ENCODE measurements at places on chromosomes 7 and 10.

DNA sequence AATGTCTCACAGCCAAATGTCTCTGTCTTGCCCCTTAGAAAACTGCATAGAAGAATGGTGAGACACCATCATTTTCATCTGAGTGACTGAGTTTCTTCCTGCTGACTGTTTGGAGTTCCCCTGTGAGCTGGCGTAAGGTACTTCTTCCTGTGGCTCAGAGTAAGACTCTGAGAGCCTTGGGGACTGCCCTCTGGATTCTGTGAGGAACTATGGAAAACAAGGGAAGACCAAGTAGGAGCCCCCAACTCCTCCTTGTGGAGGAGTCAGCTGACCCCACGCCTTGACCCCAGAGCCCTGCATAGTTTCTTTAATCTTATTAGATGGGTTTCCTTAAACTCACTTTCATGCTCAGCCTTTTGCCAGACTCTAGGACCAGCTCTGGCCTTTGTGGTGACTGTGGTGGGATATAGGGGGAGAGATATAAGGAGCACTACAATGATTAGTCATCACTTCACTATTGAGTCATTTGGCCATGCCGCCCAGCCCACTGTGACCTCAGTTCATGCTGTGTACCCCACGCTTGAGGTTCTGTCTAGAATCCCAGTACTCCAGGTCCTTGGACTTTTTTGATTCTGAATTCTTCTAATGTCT lies 51.8 kb upstream of the FAM133B start:
- H3K4me1 ChIP-seq, result peaks cover 78% of the 10 kb centered on the region
- no peak overlapping the region for H3K4me3 ChIP-seq
- H3K36me3 ChIP-seq, result no peaks in the 10 kb centered on the region
- DNase-seq, result no peak

DNA sequence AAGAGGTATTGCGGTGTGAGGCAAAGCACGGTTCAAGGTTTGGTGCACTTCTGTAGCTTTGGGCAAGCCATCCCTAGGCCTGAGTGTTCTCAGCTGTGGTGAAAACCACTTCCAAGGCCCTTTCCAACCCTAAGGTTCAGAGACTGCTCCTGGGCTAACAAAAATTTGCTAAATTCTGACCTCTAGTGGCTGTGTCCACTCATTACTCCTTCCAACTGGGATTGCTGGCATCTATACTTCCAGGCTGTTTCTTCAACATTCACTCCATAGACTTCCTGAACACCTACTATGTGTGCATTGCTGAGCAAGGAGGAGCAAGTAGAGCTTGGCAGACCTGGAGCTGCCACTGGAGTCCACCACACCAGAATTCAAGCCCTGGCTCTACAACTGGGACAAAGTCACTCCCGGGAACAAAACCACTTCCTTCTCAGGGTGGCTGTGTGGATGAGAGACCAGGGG lies 29.3 kb upstream of the SH3PXD2A start:
- peaks cover 51% of the 10 kb centered on the region for H3K36me3 ChIP-seq
- peak overlapping the region; percentile 47 for H3K27ac ChIP-seq
- no peak for DNase-seq
- peaks cover 63% of the 10 kb centered on the region for H3K4me1 ChIP-seq

DNA sequence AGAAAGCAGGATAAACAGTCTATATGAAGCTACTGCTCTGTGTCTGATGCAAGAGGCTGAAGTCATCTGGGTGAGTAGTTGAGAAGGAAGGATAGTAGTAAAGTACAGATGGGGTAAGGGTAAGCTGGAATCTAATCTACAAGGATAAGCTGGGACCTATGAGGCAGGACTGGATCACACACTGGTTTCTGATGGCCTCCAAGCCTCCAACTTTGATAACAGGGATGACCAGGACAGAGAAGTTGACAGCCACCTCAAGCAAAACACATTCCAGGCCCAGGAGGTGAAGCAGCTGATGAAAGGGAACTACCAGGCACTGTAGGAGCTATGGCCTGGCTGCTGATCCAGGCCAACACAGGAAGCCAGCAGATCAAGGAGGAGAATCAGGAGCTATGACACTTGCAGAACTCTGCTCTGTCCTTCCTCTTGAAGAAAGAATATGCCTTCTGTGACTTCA lies 278.1 kb upstream of the TMEM229A start:
- no peaks in the 10 kb centered on the region for H3K36me3 ChIP-seq
- no peaks in the 10 kb centered on the region for H3K4me1 ChIP-seq
- no peak overlapping the region for H3K27ac ChIP-seq
- H3K27me3 ChIP-seq, result no peaks in the 10 kb centered on the region
- H3K4me3 ChIP-seq, result no peak overlapping the region

GRCh38 chr10:95741807-95742467 lies 14.0 kb upstream of the ENTPD1 start:
- peak overlapping the region; percentile 88 for H3K27ac ChIP-seq
- H3K4me3 ChIP-seq, result peak overlapping the region; percentile 1
- no peak for DNase-seq
- no peaks in the 10 kb centered on the region for H3K27me3 ChIP-seq
- H3K4me1 ChIP-seq, result peaks cover 29% of the 10 kb centered on the region

- no peak overlapping the region for H3K4me3 ChIP-seq
- peaks cover 26% of the 10 kb centered on the region for H3K4me1 ChIP-seq
- H3K27me3 ChIP-seq, result peaks cover 100% of the 10 kb centered on the region
- no peak for DNase-seq
- no peak overlapping the region for H3K27ac ChIP-seq
Measured at GRCh38 chr10:49614242-49615198, 683 bp downstream of the CHAT start.

- no peaks in the 10 kb centered on the region for H3K36me3 ChIP-seq
- no peak overlapping the region for H3K27ac ChIP-seq
- no peak overlapping the region for H3K4me3 ChIP-seq
- no peaks in the 10 kb centered on the region for H3K4me1 ChIP-seq
Measured at GRCh38 chr10:5564537-5565204, 39.9 kb downstream of the CALML3 start.

DNA sequence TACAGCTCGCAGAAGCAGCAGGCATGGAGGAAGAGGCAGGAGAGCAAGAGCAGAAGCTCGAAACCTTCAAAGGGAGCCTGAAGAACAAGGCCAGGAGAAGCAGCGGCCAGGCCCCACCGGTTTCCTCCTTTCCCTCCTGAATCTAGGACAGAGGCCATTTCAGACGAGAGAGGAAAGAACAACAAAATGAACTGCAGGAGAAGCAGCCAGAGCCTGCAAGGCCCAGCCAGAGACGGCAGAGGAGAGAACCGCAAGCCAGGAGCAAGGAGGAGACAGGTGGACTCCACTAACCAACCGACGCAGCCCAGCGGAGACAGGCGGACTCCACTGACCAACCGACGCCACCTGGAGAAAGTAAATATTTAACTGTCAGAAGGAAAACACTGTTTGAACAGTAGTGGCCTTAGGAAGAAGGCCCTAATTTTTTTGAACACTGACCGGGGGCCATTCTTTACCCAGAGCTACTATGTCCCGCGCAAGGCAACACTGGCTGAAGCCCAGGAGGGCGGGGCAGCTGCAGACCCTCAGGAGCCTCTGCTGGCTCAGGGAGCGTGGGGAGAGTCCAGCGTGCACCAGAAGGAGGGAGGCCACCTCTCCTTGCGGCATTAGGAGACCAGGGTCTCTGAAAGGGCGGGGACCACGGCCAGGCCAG lies 559.2 kb downstream of the PTPRN2 start:
- no peak overlapping the region for H3K4me3 ChIP-seq
- no peak overlapping the region for H3K27ac ChIP-seq
- no peaks in the 10 kb centered on the region for H3K36me3 ChIP-seq

- peaks cover 63% of the 10 kb centered on the region for H3K4me1 ChIP-seq
- no peak overlapping the region for H3K27ac ChIP-seq
- H3K36me3 ChIP-seq, result no peaks in the 10 kb centered on the region
- no peaks in the 10 kb centered on the region for H3K27me3 ChIP-seq
- DNase-seq, result no peak
Measured at GRCh38 chr7:80830010-80830409, 88.8 kb downstream of the SEMA3C start.

- peak within 1 kb of the TSS; percentile 98 for H3K27ac ChIP-seq
- DNase-seq, result peak; percentile 96
- H3K27me3 ChIP-seq, result no peaks in the 10 kb centered on the region
- peaks cover 57% of the 10 kb centered on the region for H3K4me1 ChIP-seq
- peak within 1 kb of the TSS; percentile 73 for H3K4me3 ChIP-seq
- peaks cover 25% of the 10 kb centered on the region for H3K36me3 ChIP-seq
Measured at GRCh38 chr7:45111298-45112223, at the start of gene TBRG4. Gene TBRG4 (minus strand): TSS chr7:45111697. CDS start chr7:45109237, 2,460 bp downstream.

GRCh38 chr10:56116684-56117083 lies 244.4 kb downstream of the ZWINT start:
- H3K4me1 ChIP-seq, result no peaks in the 10 kb centered on the region
- H3K27ac ChIP-seq, result no peak overlapping the region
- no peak overlapping the region for H3K4me3 ChIP-seq
- no peak for DNase-seq

GRCh38 chr10:80523773-80524172 lies 13.9 kb upstream of the SH2D4B start:
- no peak overlapping the region for H3K4me3 ChIP-seq
- no peaks in the 10 kb centered on the region for H3K27me3 ChIP-seq
- H3K36me3 ChIP-seq, result peaks cover 19% of the 10 kb centered on the region
- peaks cover 57% of the 10 kb centered on the region for H3K4me1 ChIP-seq

DNA sequence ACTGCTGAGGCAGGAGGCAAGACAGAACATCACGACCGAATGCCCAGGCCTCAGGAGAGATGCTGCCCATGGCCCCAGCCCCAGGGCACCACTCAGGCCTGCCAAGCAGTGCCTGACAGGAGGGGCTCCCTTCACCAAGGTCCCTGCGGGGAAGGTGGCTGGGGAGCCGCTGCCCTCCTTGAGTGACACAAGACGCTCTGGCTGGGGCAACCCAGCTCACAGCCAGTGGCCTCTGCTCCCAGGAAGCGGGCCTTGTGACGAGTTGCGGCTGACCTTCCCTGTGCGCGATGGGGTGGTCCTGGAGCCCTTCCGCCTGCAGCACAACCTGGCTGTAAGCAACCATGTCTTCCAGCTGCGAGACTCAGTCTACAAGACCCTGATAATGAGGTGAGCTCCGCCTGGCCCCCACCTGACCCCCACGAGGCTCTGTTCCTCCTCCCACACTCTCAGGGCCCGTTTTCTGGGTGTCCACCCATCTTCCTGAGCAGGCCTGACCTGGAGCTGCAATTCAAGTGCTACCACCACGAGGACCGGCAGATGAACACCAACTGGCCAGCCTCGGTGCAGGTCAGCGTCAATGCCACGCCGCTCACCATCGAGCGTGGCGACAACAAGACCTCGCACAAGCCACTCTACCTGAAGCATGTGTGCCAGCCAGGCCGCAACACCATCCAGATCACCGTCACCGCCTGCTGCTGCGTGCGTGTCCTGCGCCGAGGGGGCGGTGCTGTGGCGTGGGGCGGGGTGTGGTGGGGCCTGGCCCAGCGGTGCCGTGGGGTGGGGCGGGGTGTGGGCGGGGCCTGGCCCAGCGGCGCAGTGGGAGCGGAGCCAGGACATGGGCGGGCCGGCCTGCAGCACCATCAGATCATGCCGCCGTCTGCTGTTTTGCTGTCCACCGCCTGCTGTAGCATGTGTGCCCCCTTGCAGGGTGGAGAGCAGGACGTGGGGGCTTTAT lies 12.8 kb downstream of the ZMIZ2 start:
- H3K4me1 ChIP-seq, result peaks cover 26% of the 10 kb centered on the region
- DNase-seq, result peak; percentile 73
- H3K36me3 ChIP-seq, result peaks cover 98% of the 10 kb centered on the region
- H3K27ac ChIP-seq, result peak overlapping the region; percentile 48
- H3K27me3 ChIP-seq, result no peaks in the 10 kb centered on the region

GRCh38 chr10:70695241-70696030 lies 23.1 kb downstream of the ADAMTS14 start:
- H3K27me3 ChIP-seq, result no peaks in the 10 kb centered on the region
- DNase-seq, result no peak
- H3K4me3 ChIP-seq, result no peak overlapping the region
- peaks cover 6% of the 10 kb centered on the region for H3K4me1 ChIP-seq
- H3K27ac ChIP-seq, result no peak overlapping the region

DNA sequence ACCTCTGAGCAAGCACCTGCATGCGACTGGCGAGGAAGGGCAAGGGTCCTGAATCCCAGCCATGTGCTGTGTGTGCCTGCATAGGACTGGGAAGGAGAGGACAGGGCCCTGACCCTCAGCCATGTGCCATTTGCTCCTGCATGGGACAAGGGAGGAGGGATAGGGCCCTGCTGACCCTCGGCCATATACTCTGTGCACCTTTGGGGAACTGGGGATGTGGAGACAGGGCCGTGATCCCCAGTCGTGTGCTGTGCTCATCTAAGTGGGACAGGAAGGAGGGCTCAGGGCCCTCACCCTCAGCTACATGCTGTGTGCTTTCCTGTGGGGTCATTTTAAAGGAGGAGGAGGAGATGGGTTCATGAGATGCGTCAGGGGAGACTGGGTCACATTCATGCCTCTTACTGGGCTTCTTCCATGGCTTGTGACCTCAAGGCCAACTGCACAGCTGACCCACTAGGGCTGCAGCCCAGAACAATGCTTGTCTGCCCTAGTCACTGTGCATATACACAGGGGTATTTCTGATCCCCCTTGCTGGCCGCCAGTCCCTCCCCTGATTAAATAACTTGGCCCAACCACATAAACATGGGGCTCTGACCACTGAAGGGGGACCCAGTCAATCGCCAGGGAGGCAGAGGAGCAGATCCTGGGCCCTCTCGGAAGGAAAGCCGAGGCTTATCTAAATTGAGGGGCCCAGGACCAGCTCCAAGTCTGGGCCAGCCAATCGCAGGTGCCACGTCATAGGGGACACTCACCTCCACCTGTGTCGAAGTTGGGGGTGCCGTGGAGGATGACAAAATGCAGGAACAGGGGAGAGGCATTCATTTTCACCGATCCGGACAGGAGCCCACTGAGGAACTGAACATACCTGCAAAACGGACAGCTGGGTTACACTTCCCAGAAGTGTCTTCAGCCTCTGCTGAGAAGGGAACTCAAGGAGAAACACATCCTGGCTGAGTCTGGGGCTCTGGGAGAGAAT lies 167.3 kb downstream of the TNS3 start:
- DNase-seq, result no peak
- peaks cover 42% of the 10 kb centered on the region for H3K36me3 ChIP-seq
- H3K4me1 ChIP-seq, result peaks cover 10% of the 10 kb centered on the region
- H3K27me3 ChIP-seq, result no peaks in the 10 kb centered on the region
- H3K4me3 ChIP-seq, result no peak overlapping the region

DNA sequence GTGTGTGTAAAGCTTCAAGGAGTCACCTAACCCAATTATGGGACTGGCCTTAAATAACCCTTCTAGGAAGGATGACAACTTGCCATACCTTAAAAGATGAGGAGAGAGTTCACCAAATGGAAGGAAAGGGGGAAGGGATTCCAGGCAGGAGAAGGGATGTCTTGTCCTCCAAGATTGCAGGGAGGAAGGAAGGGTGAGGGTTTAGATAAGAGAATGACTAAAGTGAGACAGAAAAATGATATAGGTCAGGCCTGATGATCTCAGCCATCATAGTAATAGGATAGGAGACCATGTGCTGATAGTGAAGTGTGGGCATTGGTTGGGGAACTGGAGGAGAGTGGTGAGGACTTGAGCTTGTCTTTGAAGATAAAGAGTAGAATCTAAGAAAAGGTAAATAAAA lies 7.7 kb upstream of the TMEM26 start:
- peaks cover 8% of the 10 kb centered on the region for H3K4me1 ChIP-seq
- H3K36me3 ChIP-seq, result no peaks in the 10 kb centered on the region
- no peaks in the 10 kb centered on the region for H3K27me3 ChIP-seq
- H3K4me3 ChIP-seq, result no peak overlapping the region

Measured in left ventricle myocardium inferior (tissue), 1 donor.